ENCODE measurements at places on chromosomes 3 and 15.

- no peak for DNase-seq
These were observed 2.7 kb downstream of the P3H2 start for GRCh38 chr3:190117981-190118380.

GRCh38 chr15:42608110-42608531 is 32.7 kb downstream of the STARD9 start:
- DNase-seq: no peak

DNA sequence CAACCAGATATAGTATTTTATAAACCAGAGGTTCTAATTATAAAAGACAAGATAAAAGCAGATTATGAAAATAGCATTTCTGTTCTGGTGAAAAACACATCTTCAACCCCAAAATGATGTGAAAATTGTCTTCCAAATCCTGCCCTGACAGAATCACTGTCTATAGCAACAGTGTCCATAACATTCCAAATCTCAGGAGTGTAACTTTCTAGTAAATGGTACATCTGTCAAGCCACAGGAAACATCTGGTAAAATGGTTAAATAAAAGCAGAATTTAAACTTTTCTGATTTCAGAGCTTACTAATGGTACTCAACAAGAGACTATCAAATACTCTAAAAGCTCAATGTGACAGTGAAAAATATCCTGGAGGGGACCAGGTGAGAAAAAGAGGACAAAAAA is 60.5 kb downstream of the VGLL4 start:
- no peak for DNase-seq

DNA sequence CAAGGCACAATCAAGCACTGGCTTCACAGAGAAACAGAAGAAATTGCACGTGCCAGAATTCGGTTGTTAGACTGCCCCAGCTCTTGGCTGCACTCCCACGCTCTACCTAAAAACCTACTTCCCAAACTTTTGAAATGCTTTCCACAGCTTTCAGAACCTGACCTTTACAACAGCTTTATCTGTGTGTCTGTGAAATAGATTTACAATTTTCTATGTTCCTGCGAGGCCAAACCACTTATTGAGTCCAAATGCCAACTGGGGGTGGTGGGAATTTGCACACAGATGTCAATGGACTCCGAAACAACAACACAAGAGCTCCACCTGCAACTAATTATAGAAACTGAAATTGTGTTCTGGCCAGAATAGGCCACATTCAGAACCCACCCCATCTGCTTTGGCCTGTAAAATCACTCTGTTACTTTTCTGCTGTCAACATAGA is 44.6 kb downstream of the ERC2 start:
- no peak for DNase-seq

DNA sequence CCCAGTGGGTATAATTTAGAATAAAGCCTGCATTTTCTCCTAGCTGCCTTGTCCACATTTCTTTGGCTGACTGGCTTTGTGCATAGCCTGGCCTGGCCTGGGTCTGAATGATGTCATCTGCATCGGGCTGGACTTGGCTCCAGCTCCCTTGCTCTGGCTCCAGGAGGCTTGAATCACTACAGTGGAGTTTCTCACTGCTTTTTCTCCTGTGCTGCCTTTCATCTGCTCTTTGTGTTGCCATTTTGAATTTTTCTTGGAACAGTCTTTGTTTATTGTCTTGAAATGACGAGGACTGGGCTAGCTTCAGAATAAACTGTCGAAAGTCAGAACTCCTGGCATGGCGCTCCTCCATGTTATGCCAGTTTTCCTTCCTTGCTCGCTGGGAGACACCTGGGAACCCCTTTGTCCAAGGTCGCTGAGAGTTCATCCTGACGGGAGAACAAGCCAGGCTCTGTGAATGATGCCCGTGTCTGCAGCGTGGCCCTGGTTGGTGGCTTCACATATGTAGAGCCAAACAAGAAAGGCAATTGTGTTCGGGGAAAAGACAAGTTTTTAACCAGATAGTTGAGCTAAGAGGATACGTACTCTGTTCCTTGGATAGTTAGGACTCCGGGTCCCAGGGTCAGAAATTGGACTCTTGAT is 258.9 kb downstream of the PDZRN3 start:
- no peak for DNase-seq

GRCh38 chr15:48103647-48104046 is 17.1 kb upstream of the SLC24A5 start:
- no peak for DNase-seq

Data from NCI-H460 (cell line).